ENCODE measurements at places on chromosomes 5 and 9. TPM values are rescaled to one million over a fixed set of nuclear protein-coding genes. Genes with fewer than 3 reads are reported as not detected.
A peak's percentile ranks its signal among the peaks of the same experiment; 100 is the strongest.

The ANKDD1B gene
- total RNA-seq: not detected

The TUSC1 gene
- total RNA-seq: 31.2 TPM

The SPAAR gene
- 0.31 TPM for total RNA-seq

The BRINP1 gene
- not detected for total RNA-seq

The LOX gene
- 22.2 TPM for total RNA-seq

The TMEM252 gene
- not detected for total RNA-seq

The FOXI1 gene
- not detected for total RNA-seq

The FRMD3 gene
- 0.96 TPM for total RNA-seq

The GPBP1 gene
- total RNA-seq: 117 TPM

DNA sequence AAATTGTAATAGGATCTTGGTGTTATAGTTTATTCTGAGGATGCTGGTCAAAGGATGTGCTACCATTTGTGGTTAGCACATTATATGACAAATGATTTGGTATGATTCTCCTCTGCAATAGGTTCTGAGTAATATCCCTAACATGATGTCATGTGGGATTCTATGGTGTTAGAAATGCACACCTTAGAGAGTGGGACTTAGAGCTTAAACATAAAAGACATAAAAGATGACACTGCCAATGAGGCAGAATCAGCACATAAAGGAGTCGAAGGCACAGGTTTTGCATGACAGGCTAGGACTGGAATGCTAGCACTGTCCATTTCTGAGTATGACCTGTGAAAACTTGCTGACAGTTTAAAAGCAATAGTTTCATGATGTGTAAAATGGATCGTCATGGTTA, 100.4 kb downstream of the OSTF1 start:
- no peak for DNase-seq

- no peak for DNase-seq
Measured at GRCh38 chr5:115170134-115170928, 623 bp upstream of the TRIM36 start.

GRCh38 chr9:76835571-76836283, 70.2 kb downstream of the PRUNE2 start:
- DNase-seq: peak; percentile 62

- no peak for DNase-seq
Measured at GRCh38 chr9:18849890-18850677, 182.9 kb downstream of the SAXO1 start.

- DNase-seq: no peak
Measured at GRCh38 chr5:9125852-9126251, 420.0 kb downstream of the SEMA5A start.

- DNase-seq: no peak
Measured at GRCh38 chr9:102309379-102309778, 570.9 kb upstream of the GRIN3A start.

DNA sequence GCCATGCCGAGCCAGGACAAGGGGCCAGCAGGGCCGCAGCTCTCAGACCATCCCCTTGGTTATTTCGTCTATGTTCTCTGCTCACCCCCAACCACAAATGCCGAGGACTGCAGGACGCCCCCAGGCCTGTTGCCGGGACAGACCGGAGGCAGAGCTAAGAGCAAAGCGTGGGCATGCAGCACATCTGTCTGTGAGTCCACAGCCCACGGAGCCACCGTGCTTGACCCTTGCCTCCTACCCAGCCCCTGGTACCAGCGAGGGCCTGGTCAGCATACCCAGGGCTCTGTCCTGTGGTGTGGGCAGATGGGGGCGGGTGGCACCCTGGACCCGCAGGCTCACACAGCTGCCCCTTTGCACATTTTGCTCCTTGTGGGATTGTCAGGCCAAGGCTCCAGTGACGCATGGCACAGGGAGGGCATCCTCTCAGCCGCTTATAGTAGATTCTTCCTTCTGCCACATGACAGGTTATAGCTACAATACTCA, 4.7 kb downstream of the BRD3 start:
- DNase-seq: no peak

DNA sequence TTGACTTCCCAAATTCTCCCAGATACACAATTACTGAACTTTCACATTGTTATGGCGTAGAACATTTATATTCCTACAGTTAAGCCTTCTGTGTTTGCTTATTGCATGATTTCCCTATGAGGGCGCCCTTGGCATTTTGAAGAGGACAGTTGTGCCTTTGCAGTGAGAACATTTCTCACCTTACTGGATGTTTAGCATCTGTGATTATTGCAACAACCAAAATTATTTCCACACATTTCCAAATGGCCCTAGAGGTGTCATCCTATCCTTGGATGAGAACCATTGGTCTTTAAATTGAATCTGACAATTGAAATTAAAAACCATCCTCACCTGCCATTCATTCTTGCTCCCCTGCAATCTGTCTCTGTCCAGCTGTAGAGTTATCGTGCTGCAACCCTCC, 104.0 kb downstream of the MAMDC2 start:
- DNase-seq: no peak

DNA sequence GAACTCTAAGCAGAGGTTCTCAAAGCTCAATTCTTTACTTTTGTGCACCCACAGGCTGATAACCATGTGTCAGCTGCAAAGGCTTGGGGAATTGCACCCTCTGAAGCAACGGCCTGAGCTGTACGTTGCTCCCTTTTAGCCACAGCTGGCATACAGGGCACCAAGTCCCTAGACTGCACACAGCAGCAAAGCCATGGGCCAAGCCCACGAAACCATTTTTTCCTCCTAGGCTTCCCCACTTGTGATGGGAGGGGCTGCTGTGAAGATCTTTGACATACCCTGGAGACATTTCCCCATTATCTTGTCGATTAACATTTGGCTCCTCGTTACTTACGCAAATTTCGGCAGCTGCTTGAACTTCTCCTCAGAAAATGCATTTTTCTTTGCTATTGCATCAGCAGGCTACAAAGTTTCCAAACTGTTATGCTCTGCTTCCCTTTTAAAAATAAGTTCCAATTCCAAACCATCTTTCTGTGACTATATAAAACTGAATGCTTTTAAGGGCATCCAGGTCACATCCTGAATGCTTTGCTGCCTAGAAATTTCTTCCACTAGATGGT, 23.0 kb downstream of the KIAA0825 start:
- no peak for DNase-seq

DNA sequence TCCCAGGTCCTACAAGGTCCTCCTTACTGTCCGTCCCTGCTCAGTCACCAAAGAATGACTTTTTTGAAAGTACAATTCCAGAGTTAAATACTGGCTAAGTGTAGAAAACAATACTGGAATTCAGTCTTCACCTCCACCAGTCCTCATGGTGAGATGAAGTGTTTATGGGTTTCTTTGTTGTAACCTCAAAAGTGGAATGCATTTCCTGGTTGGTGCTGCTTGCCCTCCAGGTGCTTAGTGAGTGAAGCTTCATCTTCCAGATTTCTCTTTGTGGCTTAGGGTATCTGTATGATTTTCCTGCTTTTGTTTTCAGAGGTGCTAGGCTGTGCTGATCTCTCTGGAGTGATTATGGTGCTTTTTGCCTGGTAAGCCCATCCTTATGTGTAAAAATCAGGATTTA, 49.4 kb upstream of the DHFR start:
- no peak for DNase-seq

GRCh38 chr9:83509402-83509801, 28.8 kb downstream of the FRMD3 start:
- DNase-seq: peak; percentile 78

DNA sequence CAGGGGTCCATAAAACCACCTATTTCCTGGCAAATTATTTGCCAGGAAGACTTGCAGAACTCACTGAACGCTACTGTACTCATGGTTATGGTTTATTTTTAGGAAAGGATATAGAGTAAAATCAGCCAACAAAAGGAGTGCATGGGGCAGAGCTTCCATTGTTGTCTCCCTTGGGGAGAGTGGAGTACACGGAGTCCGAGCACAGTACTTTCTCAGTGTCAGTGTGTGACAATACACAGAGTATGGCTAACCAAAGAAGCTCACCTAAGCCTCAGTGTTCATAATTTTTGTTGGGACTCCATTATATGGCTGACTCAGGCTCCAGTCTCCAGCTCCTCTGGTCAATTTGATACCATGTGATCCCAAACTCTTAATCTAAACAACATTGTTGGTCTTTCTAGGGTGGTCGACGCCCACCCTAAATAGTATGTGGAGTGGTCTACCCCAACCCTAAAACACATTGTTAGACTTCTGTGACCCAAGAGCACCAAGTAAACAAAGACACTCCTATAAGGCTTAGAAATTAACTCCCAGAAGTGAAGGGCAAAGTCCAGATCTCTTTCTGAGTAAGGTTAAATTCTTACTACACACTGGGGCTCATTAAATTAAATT, 74.9 kb downstream of the SLC44A1 start:
- DNase-seq: no peak

DNA sequence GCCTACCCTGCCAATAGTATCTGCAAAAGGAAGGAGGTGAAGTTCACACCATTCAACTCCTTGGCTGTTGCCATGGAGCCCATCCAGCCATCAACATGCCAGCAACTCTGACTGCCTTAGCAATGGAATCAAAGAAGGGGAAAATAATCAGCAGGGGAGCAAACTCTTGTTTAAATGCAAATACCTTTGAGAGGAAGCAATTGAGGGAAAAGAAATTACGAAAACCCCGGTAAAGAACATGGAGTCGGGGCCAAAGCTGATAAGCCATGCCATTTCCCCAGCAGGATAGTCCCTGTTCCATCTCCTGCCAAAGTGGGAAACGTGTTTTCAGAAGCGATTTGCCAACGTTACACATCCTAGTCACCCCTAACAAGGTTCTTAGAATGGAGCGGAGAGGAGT, 69.0 kb downstream of the MFAP3 start:
- no peak for DNase-seq

DNA sequence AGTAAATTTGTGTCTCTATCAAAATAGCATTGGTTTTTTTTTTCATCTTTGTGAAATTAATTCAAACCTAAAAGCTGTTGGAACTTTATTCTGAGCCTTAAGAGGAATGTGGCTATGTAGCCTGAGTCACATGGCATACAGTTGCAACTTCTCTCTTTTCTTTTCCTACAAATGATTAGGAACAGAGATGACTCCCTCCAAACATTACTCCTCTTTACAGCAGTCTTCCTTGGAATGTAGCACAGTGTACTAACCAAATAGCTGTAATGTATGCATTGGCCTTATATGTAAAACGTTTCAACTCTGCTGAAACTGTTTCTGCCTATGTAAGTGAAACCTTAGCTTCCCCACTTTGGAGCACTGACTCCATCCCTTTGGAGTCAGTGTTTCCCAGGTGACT, 100.9 kb upstream of the MAP1B start:
- DNase-seq: no peak

GRCh38 chr9:33105959-33106358, 29.5 kb upstream of the SMU1 start:
- no peak for DNase-seq

DNA sequence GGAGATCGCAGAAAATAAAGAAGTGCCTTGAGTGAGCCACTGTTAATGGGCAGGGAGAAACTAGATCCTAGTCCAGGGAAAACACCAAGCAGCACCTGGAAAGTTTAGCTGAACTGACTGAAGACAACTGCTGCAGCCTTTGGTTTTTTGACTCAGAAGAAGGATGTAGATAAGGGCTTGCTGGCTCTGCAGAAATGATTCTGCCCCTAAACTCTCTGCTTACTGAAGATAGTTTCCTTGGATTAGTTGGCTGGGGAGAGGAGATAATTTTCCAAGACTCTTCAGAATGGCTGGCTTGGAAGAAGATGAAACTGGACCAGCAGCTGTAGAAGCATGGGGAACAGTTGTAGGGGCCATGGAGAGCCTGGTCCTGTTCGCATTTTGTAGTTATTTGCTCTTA, 471.8 kb downstream of the KDM4C start:
- DNase-seq: no peak

DNA sequence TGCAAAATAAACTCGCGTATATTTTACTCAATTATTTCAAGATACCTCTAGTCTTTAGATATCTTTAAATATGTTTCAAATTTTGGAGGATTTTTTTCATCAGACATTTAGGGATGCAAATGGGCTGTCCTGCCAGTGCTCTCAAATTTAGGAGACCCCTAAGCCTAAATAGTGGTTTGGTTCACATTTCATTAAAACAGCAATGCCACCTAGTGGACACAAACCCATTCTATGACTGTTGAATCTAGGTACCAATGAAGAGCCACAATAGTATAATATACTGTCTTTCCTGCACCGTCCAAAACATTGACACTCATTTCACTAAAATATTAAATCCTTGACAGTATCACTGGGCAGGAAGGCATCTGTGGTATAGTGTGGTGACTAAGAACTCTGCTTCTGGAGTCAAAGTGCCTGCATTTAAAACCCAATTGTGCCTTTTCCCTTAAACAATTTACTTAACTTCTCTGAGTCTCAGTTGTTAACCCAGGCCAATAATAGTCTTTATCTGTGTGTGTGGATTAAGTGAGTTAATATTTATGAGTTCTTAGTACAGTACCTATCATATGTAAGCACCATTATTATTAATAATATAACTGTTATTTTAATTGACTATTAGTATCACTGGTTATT, 148.0 kb downstream of the RORB start:
- DNase-seq: peak; percentile 1

DNA sequence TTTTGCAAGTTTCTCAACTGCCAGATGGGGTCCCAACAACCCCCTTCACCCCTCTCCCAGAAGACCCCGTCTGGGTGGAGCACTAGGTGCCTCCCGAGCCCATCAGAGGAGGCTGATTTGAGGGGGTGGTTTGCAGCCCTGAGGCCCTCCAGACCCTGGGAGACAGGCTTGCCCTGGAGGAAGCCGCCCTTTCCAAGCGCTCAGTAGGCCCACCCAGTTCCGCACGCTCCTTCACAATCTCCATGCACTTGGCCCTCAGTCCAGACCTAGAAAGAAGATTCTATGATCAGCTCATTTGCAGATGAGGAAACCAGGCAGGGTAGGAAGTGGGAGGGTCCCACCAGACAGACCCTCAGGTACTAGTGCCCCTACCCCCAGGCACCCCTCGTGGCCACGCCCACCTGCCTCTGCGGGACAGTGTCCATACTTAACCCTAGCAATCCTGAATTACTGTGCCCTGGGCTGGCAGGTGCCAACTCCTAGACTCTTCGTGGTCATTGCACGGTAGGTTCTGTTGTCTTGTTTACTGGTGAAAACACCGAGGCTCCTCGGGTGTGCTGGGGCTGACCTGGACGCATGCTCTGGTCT, 22.3 kb downstream of the OR2V1 start:
- no peak for DNase-seq

- DNase-seq: no peak
Measured at GRCh38 chr9:79574136-79574535, 2.4 kb downstream of the TLE4 start.

- DNase-seq: no peak
Measured at GRCh38 chr9:99108131-99108530, 3.2 kb downstream of the TGFBR1 start.
